Bronchial epithelial cell (primary cell): ENCODE measurements at places on chromosomes 6 and 20.

DNA sequence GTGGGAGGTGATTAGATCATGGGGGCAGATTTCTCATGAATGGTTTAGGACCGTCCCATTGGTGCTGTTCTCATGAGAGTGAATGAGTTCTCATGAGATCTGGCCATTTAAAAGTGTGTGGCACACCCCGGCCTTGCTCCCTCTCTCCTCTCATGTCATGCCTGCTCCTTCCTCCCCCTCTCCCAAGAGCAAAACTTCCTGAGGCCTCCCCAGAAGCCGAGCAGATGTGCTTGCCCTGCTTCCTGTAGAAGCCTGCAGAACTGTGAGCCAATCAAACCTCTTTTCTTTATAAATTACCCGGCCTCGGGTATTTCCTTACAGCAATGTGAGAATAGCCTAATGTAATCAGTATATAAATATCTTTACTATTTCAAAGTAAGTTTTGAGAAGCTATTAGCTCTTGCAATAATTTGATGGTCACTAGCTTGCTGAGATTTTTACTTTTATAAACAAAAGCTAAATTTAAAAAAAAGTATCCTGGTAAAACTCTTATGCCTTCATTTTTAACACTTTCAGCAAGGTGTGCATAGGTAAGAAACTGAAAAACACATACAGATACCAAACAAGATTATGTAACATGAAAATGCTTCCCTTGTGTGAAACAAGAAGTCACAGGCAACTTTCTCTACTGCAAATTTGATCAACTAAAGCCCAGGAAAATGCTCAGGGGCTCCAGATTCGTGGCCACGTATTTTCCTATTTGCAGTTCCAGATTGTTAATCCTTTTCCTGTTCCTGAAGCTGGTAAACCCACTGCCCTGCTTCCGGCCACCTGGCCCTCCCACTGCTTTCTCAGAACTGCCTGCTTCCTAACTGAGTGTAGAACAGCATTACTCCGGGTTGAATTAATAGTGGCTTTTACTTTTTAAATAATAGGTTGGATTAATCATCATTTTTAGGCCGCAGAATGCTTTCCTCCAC lies 395.1 kb upstream of the CNR1 start:
- no peak for DNase-seq

- DNase-seq: no peak
These were observed 113.6 kb upstream of the IFNGR1 start for GRCh38 chr6:137332637-137333280.

GRCh38 chr6:25660512-25660911 lies 8.5 kb downstream of the SCGN start:
- peak; percentile 98 for DNase-seq

GRCh38 chr20:56629464-56630085 lies 469 bp downstream of the TFAP2C start:
- no peak for DNase-seq

DNA sequence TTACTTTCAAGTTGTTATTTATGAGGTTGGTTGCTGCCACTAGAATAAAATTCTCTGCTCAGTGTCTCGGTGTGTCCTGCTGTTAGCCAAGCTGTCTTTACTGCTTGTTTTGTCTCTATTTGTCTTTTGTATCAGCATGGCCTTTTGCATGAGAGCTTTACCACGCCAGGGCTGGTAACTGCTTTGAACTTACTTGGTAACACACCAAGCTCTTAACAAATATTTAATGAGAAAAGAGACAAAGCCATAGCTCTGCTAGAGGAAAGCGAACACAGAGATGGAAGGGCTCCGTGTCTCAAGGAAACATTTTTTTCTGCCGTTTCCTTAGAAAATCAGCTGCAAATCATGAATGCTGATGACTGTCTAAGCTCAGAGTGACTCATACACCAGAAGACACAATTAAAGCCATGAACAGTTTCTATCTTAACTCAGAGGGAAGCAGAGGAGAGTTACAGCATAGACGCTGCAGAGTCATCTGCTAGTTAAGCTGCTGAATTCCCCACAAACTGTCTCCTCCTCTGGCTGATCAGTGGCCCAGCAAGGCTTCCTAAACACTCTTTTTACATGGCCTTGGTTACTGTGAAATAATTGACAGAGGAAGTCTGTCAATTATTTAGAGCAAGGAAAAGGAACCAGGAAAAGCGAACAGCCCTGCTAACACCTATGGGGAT lies 44.8 kb downstream of the AGPAT4 start:
- peak; percentile 85 for DNase-seq

DNA sequence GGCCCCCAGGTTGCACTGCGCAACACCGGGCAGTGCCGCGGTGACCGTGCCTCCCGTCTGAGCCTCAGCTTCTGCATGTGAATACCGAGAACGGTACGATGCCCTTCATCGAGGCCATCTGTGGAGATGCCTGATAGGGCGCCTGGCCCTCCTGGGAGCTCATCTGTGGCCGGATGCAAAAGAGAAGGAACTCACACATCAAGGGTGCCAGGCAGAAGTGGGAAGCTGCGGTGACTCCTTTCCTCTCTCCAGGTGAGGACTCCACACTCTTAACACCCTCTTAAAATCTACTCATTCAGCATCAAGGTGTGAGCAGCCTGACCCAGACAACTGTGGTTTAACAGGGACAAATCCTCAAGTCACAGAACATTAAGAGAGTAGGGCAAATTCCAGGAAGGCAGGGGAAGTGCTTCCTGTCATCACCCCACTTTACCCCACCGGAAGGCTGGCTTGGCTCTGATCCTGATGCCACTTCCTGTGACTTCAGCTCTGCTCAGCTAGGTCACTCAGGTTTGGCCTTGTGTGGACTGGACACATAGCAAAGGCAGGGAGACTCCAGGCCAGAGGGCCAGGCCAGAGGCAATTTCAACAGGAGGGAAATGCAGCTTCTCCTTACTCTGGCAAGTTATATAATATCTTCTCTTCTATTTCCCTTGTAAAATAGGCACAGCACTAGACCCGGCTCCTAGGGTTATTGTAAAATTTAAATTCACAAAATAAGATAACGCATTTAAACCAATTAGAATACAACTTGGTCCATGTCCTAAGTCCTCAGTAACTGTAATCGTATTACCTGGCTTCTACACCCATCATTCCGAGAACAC lies 69.4 kb downstream of the CPNE5 start:
- DNase-seq: peak; percentile 49

- no peak for DNase-seq
These were observed 20.5 kb upstream of the SIM1 start for GRCh38 chr6:100485268-100485667.

GRCh38 chr20:37526839-37527637 lies 638 bp downstream of the BLCAP start:
- peak; percentile 28 for DNase-seq

- DNase-seq: no peak
These were observed 2.9 kb upstream of the AKAP12 start for GRCh38 chr6:151236668-151237401.

DNA sequence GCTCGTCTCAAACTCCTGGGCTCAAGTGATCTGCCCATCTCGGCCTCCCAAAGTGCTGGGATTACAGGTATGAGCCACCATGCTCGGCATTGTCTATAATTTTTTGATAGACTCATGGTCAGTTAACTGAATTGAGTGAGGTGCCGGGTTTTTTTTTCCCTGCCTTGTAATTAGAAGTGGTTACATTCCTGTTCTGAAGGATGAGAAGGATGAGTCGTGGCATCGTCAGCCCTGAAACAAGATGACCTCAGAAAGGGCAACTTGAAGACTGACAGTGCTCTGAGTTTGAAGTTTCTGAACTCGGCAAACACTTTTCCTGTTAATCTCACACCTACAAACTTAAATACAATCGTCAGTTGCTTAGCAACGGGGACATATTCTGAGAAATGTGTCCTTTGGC lies 158.7 kb upstream of the PDE10A start:
- peak; percentile 47 for DNase-seq

DNA sequence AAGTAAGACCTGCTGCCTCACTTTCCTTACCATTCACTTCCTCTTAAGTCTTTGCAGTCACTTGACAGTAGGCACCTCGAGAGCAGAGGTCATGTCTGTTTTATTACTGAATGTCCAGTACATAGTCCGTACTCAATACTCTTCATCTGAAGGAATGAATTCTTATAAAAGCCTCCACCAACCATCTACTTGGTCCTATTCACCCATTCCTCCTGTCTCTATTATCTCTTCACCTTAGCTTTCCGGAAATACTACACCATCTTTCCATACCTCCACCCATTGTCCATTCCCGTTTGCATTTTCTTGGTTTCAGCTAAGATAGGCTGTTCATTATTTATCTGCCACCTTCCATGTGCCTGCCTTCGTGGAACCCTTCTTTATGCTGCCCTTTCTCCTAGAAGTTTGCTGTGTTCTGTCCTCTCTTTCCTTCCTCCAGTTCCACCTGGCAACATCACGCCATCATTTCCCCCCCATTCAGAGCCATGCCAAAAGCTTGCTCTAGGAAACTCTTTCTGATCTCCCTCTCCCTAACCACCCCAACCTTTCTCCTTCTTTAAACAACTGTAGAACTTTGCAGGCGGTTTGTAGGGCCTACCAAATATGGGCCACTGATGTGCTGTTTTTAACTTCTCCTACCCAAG lies 38.3 kb downstream of the ENPP1 start:
- DNase-seq: no peak

DNA sequence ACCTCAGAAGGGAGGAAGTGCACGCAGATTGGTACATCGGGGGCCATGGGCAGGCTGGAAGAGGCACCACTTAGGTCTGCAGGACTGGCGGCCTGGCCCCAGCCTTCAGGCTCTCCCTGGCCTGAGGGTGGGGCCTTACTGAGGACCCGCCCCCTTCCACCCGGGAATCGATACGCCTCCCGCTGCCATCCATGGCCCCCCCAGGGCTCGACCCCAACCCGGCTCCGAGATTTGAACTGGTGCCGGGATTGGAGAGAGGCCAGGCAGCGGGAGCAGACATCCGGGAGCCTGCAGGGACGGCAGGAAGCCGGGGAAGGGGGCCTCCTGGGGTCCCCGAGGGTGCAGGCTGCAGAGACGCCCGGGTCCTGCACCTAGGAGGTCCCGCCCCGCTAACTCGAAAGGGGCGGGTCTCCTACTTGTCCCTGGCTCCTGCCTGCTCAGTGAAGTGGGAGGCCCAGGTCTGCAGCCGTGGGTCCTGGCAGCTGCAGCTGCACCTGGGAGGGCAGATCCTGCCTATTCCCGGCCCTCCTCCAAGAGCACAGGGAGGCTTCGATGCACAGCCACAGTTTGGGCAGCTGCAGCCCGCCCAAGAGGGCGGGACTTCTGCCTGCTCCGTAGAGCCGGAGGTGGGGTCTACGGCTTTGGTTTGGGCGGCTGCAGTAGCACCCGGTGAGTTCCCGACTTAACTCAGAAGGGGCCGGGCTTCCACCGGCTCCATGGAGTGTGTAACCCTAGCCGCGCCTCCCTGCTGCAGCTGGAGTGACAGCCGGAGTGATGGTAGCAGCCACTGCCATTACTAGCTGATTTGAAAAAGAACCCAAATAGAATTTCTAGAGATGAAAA lies 35.2 kb upstream of the TBC1D22B start:
- peak; percentile 90 for DNase-seq

DNA sequence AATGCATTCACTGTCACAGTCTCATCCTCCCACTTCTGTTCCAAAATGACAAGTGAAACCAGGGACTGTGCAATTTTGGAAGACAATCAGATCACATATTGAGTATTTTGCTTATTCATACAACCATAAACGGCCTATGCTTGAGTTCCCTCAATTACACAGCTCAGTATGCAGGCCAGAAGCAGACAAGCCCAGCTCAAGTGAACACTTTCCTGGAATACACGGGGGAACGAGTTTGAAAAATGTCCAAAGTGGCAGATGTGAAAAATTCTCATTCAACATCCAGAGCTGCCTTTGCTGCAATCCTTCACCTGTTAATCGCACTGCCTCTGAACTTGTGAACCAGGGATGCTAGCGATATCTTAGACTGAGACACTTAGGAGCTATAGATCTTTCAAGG lies 190.2 kb downstream of the COL9A1 start:
- DNase-seq: no peak

DNA sequence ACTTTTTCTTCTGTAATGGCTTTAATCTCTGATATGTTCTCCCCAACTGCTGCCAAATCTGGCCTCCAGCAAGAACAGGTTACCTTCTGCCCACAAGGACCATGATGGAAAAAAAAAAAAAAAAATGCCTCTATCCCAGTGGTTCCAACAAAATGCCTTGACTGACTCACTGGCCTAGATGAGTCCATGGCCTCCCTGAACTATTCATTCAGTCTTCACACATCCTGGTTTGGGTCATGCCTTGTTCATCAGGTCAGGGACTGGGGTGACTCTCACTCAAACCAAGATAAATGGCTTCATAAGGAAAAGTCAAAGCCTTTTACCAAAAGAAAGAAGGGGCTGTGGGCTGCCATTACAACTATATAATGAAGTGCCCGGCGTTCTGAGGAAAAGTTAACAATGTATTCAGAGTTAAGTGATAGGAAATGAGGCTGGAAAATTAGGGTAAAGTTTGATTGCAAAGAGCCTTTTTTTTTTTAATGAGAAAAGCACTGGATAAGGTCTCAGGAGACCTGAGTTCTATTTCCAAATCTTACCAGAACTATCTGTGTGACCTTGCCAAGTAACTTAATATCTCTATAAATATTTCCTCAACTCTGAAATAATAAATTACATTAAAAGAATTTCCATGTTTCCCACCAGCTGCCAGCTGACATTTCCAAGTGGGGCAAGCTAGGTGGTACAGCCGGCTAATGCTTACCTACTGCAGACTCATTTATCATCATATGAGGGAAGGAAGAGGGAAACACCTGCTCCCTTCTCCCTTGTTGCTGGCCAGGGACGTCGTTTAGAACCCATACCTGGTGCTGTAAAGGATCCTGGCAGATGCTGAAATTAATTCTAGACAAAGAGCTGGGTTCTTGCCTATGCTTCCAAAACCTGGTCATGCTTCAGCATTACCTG lies 380.0 kb upstream of the MARCKS start:
- peak; percentile 58 for DNase-seq

GRCh38 chr6:129748212-129748900 lies 38.4 kb upstream of the ARHGAP18 start:
- peak; percentile 55 for DNase-seq

DNA sequence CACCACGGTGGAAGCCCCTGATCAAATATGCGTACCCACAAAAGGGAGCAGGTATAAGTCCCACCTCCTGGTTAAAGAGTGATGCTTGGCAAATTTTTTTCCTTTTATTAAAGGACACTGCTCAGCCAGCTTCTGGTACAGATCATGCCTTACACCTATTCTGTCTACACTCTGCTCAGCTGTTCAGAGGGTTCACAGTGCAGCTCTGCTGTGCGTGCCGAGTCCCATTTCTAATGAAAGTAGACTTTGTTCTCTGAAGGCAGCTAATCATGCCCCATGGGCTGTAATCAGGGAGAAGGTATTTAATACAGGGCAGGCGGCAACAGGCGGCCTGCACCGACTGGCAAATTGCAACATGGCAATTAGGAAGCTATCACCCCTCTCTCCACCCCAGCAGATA lies 16.3 kb downstream of the LRRC73 start:
- peak; percentile 39 for DNase-seq

- no peak for DNase-seq
These were observed 14.3 kb upstream of the SGK2 start for GRCh38 chr20:43544501-43544900.
